Neural crest cell (in vitro differentiated cells): ENCODE measurements at places on chromosomes 2 and 18. TPM values are rescaled to one million over a fixed set of nuclear protein-coding genes. Genes with fewer than 3 reads are reported as not detected.

The MAP4K4 gene
- 209 and 212 TPM in 2 replicates for total RNA-seq

The ARHGAP28 gene
- total RNA-seq = 20.2 and 22.5 TPM in 2 replicates

The TRIM43 gene
- total RNA-seq = not detected in 2 replicates

The SERTAD2 gene
- 16.8 and 18.6 TPM in 2 replicates for total RNA-seq

The XRCC5 gene
- total RNA-seq = 508 and 524 TPM in 2 replicates

The ACTG2 gene
- 0.39 TPM in 1 of 2 replicates, not detected in the other for total RNA-seq

The TAF4B gene
- 1.5 and 2.1 TPM in 2 replicates for total RNA-seq

- H3K4me3 ChIP-seq = no peak overlapping the region
- peaks cover 9% of the 10 kb centered on the region for H3K4me1 ChIP-seq
- no peak overlapping the region for H3K27ac ChIP-seq
- no peak for DNase-seq
Observed at GRCh38 chr2:144922519-144922918, 402.6 kb upstream of the ZEB2 start.

DNA sequence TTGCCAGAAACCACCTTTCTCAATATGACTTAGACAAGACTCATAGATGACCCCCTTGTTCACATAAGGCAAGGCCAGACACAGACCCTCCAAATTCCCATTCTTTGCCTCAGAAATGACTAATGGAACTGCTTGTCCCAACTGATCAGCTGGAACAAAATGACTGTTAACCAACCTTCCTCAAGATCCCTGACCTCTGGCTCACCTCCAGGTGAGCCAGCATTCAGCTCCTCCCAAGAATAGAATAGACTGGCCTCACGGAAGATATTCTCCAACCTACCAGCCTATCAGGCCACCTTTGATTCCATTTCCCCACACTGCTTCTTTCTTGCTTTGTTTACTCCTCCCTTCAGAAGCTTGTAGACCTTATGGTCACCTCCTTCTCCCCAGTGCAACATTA, 195.7 kb upstream of the VWC2L start:
- peak overlapping the region; percentile 76 for H3K27ac ChIP-seq
- no peak overlapping the region for H3K4me3 ChIP-seq
- peaks cover 16% of the 10 kb centered on the region for H3K4me1 ChIP-seq
- H3K27me3 ChIP-seq = no peaks in the 10 kb centered on the region
- DNase-seq = no peak

DNA sequence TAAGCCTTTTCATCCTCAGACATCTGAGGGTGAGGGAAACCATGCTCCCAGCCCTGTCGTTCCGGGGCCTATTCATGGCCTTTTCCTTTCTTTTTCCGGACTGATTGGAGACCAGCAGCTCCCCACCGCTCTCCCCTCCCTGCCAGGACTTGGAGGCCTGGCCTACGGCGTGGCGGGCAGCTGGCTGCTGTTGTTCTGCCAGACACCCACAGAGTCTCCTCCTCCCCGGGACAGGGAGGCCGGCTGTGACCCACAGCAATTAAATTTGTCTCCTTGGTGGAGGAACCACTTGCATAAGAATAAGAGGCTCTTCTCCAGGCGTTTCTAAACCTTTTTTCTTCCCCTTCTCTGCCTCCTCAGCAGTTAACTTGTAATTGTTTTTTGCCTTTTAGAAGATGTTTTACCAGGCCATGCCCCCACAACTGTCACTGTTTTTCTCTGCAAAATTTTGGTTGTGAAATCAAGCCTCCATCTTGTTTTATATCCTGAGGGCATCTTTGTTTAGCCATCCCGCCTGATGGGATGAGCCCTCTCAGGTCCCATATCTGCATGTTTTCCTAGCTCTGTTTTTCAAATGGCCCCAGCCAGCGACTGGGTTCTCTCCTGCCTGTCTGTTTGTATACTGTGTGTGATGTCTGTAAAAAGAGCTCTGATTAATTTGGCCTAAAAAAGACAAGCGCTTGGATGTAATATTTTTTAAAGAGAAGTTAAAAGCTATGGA, 1060.0 kb upstream of the DDX18 start:
- no peaks in the 10 kb centered on the region for H3K27me3 ChIP-seq
- peak overlapping the region; percentile 90 for H3K27ac ChIP-seq
- peaks cover 11% of the 10 kb centered on the region for H3K4me1 ChIP-seq
- peak; percentile 28 for DNase-seq
- no peak overlapping the region for H3K4me3 ChIP-seq
- no peaks in the 10 kb centered on the region for H3K36me3 ChIP-seq

GRCh38 chr2:9703085-9703678, 72.4 kb upstream of the YWHAQ start:
- H3K4me3 ChIP-seq = no peak overlapping the region
- peaks cover 29% of the 10 kb centered on the region for H3K4me1 ChIP-seq
- no peaks in the 10 kb centered on the region for H3K36me3 ChIP-seq

DNA sequence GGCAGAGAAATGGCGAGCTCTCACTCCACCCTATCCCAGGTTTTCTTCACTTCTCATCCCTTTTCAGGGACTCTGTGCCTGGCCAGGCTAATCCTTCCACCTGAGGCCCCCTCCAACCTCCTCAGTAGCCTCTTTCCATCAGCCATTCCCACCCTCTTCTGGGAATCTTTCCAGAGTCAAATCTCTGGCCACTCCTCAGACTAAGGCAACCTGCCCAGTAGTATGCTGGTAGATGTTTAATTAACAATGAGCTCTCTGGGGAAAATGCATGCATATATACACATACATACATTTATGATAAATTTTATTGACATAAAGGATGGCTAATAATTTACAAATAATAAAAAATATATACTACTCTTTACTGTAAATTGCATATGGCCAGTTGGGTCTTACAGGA, 11.4 kb upstream of the ASPRV1 start:
- no peak overlapping the region for H3K27ac ChIP-seq
- no peak overlapping the region for H3K4me3 ChIP-seq
- no peaks in the 10 kb centered on the region for H3K27me3 ChIP-seq

DNA sequence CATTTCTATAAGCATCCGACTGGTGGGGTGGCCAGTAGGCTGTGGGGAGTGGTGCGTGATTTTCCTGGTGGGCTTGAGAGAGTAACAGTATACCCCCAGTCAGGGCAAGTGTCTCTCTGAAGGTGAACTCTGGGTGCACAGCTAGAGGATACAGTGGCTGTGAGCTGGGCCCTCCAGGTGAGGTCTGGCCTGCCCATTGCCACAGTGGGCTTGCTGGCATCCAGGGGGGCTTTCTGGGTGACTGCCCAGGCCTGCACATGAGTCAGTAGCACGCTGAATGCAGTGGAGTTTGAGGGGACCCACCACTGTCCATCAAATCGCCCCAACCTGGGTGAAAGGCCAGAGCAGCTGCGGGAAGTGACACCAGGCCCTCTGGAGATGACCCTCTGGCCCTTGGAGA, 4.5 kb downstream of the STEAP3 start:
- H3K27me3 ChIP-seq = peaks cover 29% of the 10 kb centered on the region
- H3K4me3 ChIP-seq = no peak overlapping the region
- no peaks in the 10 kb centered on the region for H3K36me3 ChIP-seq
- no peak for DNase-seq
- no peak overlapping the region for H3K27ac ChIP-seq
- peaks cover 9% of the 10 kb centered on the region for H3K4me1 ChIP-seq

- no peak for DNase-seq
- H3K27me3 ChIP-seq = no peaks in the 10 kb centered on the region
- no peaks in the 10 kb centered on the region for H3K4me1 ChIP-seq
- no peak overlapping the region for H3K27ac ChIP-seq
- peaks cover 2% of the 10 kb centered on the region for H3K36me3 ChIP-seq
- no peak overlapping the region for H3K4me3 ChIP-seq
Observed at GRCh38 chr18:52415131-52415530, 75.1 kb downstream of the DCC start.

DNA sequence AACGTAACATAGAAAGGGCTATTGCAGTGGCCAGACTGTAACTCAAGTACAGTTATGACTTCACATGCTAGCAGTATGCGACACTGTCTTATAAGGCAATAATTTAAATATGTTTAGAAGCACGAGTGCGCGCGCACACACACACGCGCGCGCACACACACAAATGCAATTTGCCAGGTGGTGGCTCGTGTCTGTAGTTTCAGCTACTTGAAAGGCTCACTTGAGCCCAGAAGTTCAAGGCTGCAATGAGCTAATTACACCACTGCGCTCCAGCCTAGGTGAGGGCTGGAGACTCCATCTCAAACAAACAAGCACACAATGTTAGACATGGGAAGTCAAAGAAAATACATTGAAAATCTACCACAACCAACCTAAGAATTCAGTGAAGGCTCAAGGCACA, 103.7 kb downstream of the USP34 start:
- no peaks in the 10 kb centered on the region for H3K27me3 ChIP-seq
- H3K27ac ChIP-seq = no peak overlapping the region
- H3K4me1 ChIP-seq = no peaks in the 10 kb centered on the region
- no peak overlapping the region for H3K4me3 ChIP-seq
- H3K36me3 ChIP-seq = peaks cover 24% of the 10 kb centered on the region
- DNase-seq = no peak

GRCh38 chr2:23618265-23618664, 233.3 kb downstream of the KLHL29 start:
- peaks cover 67% of the 10 kb centered on the region for H3K4me1 ChIP-seq
- no peak for DNase-seq
- H3K27ac ChIP-seq = peak overlapping the region; percentile 58
- H3K27me3 ChIP-seq = no peaks in the 10 kb centered on the region
- H3K4me3 ChIP-seq = peak overlapping the region; percentile 16

GRCh38 chr2:219181531-219181930, 3.5 kb downstream of the RETREG2 start:
- no peak overlapping the region for H3K27ac ChIP-seq
- H3K4me1 ChIP-seq = peaks cover 19% of the 10 kb centered on the region
- peaks cover 6% of the 10 kb centered on the region for H3K36me3 ChIP-seq

- DNase-seq = no peak
- no peak overlapping the region for H3K27ac ChIP-seq
- no peak overlapping the region for H3K4me3 ChIP-seq
- H3K36me3 ChIP-seq = no peaks in the 10 kb centered on the region
- no peaks in the 10 kb centered on the region for H3K27me3 ChIP-seq
Observed at GRCh38 chr2:181273986-181274385, 183.2 kb upstream of the ITGA4 start.

- H3K27me3 ChIP-seq = no peaks in the 10 kb centered on the region
- H3K4me3 ChIP-seq = no peak overlapping the region
- no peak overlapping the region for H3K27ac ChIP-seq
- H3K36me3 ChIP-seq = no peaks in the 10 kb centered on the region
- DNase-seq = no peak
Observed at GRCh38 chr2:21646345-21646744, 522.6 kb downstream of the TDRD15 start.

DNA sequence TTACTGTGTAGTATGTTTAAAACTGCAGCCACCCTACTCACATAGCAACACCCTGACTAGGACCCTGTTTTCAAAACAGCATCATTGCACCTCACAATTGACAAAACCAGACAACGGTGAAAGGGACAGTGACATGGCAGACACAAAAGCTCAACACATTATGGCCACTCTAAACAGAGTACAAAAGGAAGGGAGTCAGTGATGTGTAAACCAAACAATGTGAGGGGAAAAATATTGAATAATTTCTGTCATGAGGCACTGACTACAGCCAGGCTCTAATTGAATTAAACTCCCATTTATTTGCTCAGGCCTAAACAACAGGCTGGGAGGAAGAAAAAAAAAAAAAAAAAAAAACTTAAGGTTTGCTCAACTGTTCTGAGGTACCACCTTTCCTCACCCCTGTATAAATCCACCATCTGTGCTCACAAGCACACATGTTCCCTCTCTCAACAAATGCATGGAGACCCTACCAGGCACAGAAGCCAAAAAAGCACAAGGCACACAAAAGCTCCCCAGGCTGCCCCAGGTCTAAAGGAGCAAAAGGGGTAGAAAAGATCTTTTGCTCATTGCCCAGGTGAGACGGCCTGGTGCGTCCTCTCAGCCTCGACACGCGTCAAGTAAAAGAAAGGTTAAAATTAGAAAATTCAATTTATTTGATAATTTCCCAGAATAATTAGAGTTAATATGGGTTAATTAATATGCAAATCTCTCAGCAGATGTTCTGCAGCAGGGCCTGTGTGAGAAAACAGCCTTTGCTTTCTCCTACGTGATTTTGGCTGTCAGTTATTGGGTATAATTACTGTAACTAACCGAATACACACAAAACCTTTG, 80.9 kb downstream of the ZEB2 start:
- H3K27ac ChIP-seq = peak overlapping the region; percentile 58
- H3K27me3 ChIP-seq = no peaks in the 10 kb centered on the region
- peaks cover 24% of the 10 kb centered on the region for H3K36me3 ChIP-seq
- DNase-seq = no peak
- H3K4me1 ChIP-seq = peaks cover 62% of the 10 kb centered on the region
- peak overlapping the region; percentile 41 for H3K4me3 ChIP-seq

GRCh38 chr18:79597831-79598632, 81.6 kb upstream of the CTDP1 start:
- H3K27ac ChIP-seq = no peak overlapping the region
- no peaks in the 10 kb centered on the region for H3K4me1 ChIP-seq
- no peak for DNase-seq
- H3K4me3 ChIP-seq = no peak overlapping the region
- H3K27me3 ChIP-seq = peaks cover 26% of the 10 kb centered on the region
- no peaks in the 10 kb centered on the region for H3K36me3 ChIP-seq

DNA sequence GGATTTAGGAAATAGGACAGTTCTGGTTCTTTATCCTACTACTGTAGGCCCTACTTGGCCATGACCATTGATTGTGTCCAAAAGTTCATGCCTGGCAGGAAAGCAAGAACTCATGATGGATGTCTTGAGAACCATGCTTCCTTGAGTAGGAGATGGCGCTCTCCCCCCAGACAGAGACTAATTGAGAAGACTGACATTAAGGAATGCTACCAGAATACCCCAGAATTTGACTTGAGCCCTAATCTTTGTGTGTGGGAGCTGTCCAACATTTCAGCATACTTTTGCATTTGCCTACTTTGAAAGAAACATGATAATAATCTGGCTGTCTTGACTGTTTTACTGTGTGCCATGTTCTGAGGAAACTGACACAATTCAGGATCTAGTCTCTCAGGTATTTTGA, 23.3 kb downstream of the MAPRE3 start:
- no peaks in the 10 kb centered on the region for H3K27me3 ChIP-seq
- no peak overlapping the region for H3K27ac ChIP-seq
- H3K36me3 ChIP-seq = no peaks in the 10 kb centered on the region
- DNase-seq = no peak
- no peak overlapping the region for H3K4me3 ChIP-seq
- peaks cover 6% of the 10 kb centered on the region for H3K4me1 ChIP-seq

DNA sequence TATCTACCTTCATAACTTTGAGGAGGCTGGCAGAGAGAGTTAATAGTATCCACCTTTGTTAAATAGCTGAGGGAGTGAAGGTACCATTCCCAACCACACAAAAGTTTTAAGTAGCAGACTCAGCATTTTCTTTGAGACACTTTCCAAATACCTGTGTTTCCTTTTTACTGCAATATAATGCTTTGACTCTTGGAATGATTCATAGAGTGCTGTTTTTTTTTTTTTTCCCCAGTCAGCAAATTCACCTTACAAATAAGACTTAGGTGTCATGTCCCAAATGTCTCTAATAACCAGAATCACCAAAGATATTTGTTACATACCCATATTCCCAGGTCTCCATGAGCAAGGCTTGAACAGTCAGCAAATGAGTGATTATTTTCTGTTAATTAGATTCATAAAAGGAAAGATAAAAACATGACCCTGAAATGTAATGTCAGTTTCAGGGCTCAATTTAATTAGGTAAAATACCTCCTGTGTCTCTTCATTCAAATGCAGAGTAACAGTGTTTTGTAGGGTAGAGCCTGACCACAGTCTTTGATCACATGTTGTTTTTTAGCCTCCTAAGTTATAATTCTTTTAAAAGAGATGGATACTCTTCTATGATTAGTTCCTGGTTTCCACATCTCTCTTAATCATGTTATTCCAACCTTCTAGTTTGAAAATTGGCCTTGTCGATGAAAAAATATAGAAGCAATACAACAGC, 39.9 kb downstream of the SLC5A7 start:
- H3K4me3 ChIP-seq = no peak overlapping the region
- no peaks in the 10 kb centered on the region for H3K4me1 ChIP-seq
- no peak overlapping the region for H3K27ac ChIP-seq
- no peaks in the 10 kb centered on the region for H3K36me3 ChIP-seq
- no peak for DNase-seq
